ENCODE measurements at places on chromosomes 16 and 17. TPM values are rescaled to one million over a fixed set of nuclear protein-coding genes. Genes with fewer than 3 reads are reported as not detected.

ENPP7 gene
- polyA plus RNA-seq: 0.40 TPM

- H3K36me3 ChIP-seq: no peaks in the 10 kb centered on the region
- H3K4me1 ChIP-seq: no peaks in the 10 kb centered on the region
- no peak for DNase-seq
- no peaks in the 10 kb centered on the region for H3K27me3 ChIP-seq
- no peak overlapping the region for H3K4me3 ChIP-seq
Measured at GRCh38 chr17:41360296-41360995, 9.2 kb downstream of the KRT33B start.

- H3K36me3 ChIP-seq: peaks cover 3% of the 10 kb centered on the region
- H3K27me3 ChIP-seq: no peaks in the 10 kb centered on the region
- H3K4me1 ChIP-seq: no peaks in the 10 kb centered on the region
- no peak for DNase-seq
- H3K27ac ChIP-seq: no peak overlapping the region
- H3K4me3 ChIP-seq: no peak overlapping the region
Measured at GRCh38 chr17:19940722-19941464, 36.7 kb downstream of the AKAP10 start.

GRCh38 chr17:76408037-76408849 is 23.8 kb downstream of the SPHK1 start:
- no peaks in the 10 kb centered on the region for H3K27me3 ChIP-seq
- H3K4me3 ChIP-seq: no peak overlapping the region
- DNase-seq: peak; percentile 89
- no peak overlapping the region for H3K27ac ChIP-seq
- peaks cover 37% of the 10 kb centered on the region for H3K4me1 ChIP-seq

DNA sequence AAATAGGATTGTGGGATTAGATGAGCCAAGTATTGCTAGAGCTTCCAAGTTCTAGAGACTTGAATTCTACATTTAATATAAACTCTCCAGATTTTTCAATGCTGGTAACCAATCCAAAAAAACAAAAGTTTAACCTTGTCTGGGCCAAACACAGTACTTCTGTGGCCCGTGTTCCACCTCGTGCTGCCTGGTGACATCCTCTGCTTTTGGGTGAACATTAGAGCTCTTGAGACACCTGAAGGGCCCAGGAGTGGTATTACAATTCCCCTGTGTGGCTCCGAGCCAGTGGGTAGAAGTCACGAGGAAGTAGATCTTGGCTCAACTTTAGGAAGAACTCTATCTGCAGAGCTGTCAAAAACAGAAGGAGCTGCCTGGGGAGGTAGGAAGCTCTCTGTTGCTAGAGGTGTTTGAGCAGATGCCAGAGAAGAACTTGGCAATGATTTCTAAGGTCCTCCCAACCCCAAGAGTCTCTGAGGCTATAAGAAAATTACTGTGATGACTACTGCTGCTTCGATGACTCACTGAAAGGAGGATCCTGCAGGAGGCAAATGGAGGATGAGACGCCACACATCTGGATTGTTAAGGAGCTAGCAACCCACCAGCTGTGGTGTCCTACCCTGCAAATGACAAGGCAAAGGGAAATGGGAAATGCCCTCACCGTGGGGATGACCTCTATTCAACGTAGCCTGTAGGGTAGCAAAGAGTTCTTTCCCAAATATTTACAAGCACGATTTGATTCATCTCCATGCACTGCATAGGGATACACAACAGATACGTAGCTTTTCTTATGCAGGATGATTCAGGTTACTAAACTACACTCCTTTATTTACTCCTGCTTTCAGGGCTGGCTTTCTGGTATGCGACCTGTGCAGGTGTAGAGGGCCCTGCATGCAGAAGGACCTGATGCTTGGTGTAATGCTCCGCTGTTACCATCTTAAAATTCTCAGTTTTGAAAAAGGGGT is 45.8 kb upstream of the GAS7 start:
- H3K27ac ChIP-seq: no peak overlapping the region
- no peak overlapping the region for H3K4me3 ChIP-seq
- no peaks in the 10 kb centered on the region for H3K27me3 ChIP-seq
- no peak for DNase-seq

DNA sequence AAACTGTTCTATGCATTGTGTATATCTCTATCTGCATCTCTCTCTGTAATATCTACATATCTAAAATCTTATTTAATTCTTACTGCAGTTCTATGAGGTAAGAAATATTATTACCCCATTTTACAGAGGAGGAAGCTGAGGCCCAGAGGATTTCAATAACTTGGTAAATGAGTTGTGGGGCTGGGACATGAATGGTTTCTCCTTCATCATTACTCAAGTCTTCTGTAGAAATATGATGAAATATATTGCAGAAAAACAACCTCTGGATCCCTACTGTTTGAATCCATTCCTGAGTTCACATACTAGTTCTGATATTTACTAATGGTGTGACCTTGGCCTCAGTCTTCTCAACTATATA is 45.5 kb upstream of the NLK start:
- H3K4me1 ChIP-seq: no peaks in the 10 kb centered on the region
- no peak overlapping the region for H3K27ac ChIP-seq
- H3K4me3 ChIP-seq: no peak overlapping the region
- H3K27me3 ChIP-seq: peaks cover 14% of the 10 kb centered on the region
- H3K36me3 ChIP-seq: no peaks in the 10 kb centered on the region

All from B cell (primary cell).